Left ventricle myocardium superior (tissue), 1 donor: ENCODE measurements at places on chromosomes 1 and 21. TPM values are rescaled to one million over a fixed set of nuclear protein-coding genes. Genes with fewer than 3 reads are reported as not detected.

The C1orf210 gene
- total RNA-seq = not detected

DNA sequence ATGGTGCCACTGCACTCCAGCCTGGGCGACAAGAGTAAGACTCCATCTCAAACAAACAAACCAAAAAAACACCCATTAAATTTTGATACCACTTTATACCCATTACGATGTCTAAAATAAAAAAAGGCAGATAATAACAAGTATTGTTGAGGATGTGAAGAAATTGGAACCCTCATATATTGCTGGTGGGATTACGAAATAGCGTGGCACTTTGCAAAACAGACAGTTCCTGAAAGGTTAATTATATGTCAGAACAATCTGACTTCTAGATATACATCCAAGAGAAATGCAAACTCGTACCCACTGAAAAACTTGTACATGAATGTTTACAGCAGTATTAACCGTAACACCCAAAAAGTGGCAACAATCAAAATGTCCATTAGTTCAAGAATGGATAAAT, 70.3 kb downstream of the USP24 start:
- no peak for DNase-seq

DNA sequence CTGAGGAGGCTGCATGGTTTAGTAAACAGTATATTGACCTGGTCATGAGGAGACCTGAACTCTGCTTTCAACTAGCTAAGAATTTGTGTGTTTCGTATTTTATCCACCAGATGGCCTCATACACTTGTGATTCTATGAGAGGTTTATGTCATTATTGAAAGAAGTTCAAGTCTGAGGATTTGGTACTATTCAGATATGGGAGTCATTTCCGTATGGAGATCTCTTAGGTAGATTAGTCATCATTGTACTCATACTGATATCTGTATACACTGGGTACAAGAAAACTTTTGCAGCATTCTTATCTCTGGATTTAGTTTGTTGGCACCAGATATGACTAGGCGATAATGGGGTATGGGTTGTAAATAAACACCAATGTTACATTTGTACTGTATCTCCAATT, 26.6 kb downstream of the ATF6 start:
- no peak for DNase-seq

The C1orf174 gene
- total RNA-seq = 14.4 TPM

- no peak for DNase-seq
Observed at GRCh38 chr1:221806236-221806635, 64.3 kb upstream of the DUSP10 start.
